ENCODE measurements at places on chromosomes 6 and 20. TPM values are rescaled to one million over a fixed set of nuclear protein-coding genes. Genes with fewer than 3 reads are reported as not detected.
A peak's percentile ranks its signal among the peaks of the same experiment; 100 is the strongest.

- H3K27ac ChIP-seq, result no peak overlapping the region
- no peaks in the 10 kb centered on the region for H3K36me3 ChIP-seq
- H3K4me1 ChIP-seq, result no peaks in the 10 kb centered on the region
- no peak overlapping the region for H3K4me3 ChIP-seq
These were observed 66.3 kb upstream of the BMP5 start for GRCh38 chr6:55941702-55942101.

- no peak for DNase-seq
- H3K27ac ChIP-seq, result peak overlapping the region; percentile 43
- H3K36me3 ChIP-seq, result peaks cover 5% of the 10 kb centered on the region
- no peaks in the 10 kb centered on the region for H3K27me3 ChIP-seq
- peak overlapping the region; percentile 85 for H3K4me3 ChIP-seq
These were observed 677 bp downstream of the PXMP4 start for GRCh38 chr20:33719277-33719988.

DNA sequence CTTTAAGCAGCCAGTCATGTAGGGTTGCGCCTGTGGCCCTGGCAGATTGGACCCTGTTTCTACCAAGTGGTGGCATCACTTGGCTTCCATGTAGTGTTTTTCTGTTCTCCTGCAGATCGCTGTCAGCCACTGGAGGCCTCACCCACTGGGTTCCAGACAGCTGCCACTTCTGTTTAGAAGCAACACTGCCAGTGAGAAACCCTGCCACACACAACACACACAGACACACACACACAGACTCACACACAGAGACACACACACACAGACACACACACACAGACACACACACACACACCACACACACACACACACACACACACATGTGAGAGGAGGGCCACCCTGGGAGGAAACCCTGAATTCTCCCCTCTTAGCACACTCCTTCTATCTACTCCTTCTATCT lies 51.8 kb downstream of the UTRN start:
- no peaks in the 10 kb centered on the region for H3K36me3 ChIP-seq
- H3K4me3 ChIP-seq, result no peak overlapping the region
- no peak for DNase-seq
- peaks cover 83% of the 10 kb centered on the region for H3K4me1 ChIP-seq
- H3K27ac ChIP-seq, result peak overlapping the region; percentile 26

- no peak for DNase-seq
- H3K4me1 ChIP-seq, result no peaks in the 10 kb centered on the region
- H3K4me3 ChIP-seq, result no peak overlapping the region
- H3K27ac ChIP-seq, result no peak overlapping the region
- no peaks in the 10 kb centered on the region for H3K27me3 ChIP-seq
- no peaks in the 10 kb centered on the region for H3K36me3 ChIP-seq
These were observed 13.0 kb upstream of the TGM2 start for GRCh38 chr20:38178065-38178491.

DNA sequence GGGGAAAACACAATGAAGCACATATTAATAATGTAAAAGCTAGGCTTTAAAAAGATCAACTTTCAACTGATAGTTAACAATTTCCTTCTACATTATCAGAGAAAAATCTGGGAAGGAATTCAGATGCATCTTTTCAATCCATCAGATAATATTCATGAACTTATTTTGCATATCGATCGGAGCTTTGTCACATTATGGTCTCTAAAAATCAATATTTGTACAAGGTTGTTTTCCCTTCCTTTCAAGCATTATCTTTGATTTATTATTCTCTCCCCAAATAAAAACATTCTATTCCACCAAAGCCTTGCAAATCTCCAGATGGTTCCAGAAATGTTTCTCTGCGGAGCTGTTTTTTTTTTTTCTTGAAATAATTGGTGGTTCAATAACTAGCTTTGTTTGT lies 101.9 kb downstream of the GPR63 start:
- no peak for DNase-seq
- H3K4me1 ChIP-seq, result no peaks in the 10 kb centered on the region
- no peaks in the 10 kb centered on the region for H3K36me3 ChIP-seq
- H3K4me3 ChIP-seq, result no peak overlapping the region
- H3K27me3 ChIP-seq, result no peaks in the 10 kb centered on the region
- no peak overlapping the region for H3K27ac ChIP-seq

DNA sequence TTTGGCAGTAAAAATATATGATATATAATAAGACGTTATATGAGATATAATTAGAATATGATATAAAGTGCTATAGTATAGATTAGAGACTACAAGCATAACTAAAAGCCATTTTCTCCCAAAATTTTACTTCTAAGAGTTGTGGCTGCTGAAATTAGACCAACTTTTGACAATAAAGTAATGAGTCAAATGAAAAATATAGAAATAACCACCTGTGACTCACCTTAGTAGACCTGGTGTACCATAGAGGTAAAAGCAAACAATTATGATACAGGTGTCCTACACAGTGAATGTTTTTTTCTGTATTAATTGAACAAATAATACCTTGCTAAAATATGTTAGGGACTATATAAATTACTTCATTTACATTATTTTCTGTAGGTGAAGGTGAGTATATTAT lies 482.9 kb upstream of the MAN1A1 start:
- no peaks in the 10 kb centered on the region for H3K27me3 ChIP-seq
- no peak overlapping the region for H3K4me3 ChIP-seq
- DNase-seq, result no peak
- no peaks in the 10 kb centered on the region for H3K36me3 ChIP-seq

DNA sequence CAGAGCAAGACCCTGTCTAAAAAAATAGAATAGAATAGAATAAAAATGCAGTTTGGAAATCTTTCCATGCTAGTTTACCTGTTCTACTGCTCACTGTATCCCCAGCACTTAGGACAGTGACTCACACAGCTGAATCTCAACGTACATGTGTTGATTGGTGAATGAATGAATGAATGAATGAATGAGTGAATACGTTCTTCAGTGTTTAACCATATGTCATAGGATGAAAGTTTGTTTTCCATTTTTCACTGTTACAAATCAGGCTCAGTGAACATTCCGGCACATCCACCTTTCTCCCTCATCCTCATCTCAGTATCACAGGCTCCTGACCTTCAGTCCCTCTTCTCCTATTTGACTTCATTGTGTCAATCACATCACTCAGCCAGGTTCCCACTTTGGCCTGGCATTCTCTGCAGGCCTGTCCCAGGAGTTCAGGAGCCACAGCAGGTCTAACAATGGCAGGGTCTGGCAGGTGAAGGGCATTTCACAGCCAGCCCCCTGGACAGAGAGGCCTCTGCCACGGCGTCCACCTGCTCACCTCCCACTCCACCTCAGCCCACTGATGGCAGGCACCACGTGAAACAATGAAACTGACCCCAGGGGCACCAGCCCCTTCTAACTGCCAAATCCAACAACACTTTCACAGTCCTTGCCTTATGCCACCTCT lies 7.9 kb downstream of the ZC3H12D start:
- no peak overlapping the region for H3K4me3 ChIP-seq
- no peaks in the 10 kb centered on the region for H3K27me3 ChIP-seq
- H3K36me3 ChIP-seq, result peaks cover 2% of the 10 kb centered on the region
- H3K27ac ChIP-seq, result peak overlapping the region; percentile 79
- DNase-seq, result no peak

The SLC25A27 gene
- total RNA-seq, result 3.8 TPM

The GABRR2 gene
- 1.6 TPM for total RNA-seq

Measured in B cell (primary cell).